CD4-positive, CD25-positive, alpha-beta regulatory T cell (primary cell): ENCODE measurements at places on chromosomes 7 and 10. TPM values are rescaled to one million over a fixed set of nuclear protein-coding genes. Genes with fewer than 3 reads are reported as not detected.

GRCh38 chr10:31384589-31384949 is 65.6 kb downstream of the ZEB1 start:
- no peak for DNase-seq

Gene CC2D2B
- polyA plus RNA-seq: not detected

Gene OR2A5
- not detected for polyA plus RNA-seq

GRCh38 chr7:142789441-142789840 is 18.7 kb downstream of the PRSS2 start:
- DNase-seq: no peak

Gene LIPF
- polyA plus RNA-seq: not detected

DNA sequence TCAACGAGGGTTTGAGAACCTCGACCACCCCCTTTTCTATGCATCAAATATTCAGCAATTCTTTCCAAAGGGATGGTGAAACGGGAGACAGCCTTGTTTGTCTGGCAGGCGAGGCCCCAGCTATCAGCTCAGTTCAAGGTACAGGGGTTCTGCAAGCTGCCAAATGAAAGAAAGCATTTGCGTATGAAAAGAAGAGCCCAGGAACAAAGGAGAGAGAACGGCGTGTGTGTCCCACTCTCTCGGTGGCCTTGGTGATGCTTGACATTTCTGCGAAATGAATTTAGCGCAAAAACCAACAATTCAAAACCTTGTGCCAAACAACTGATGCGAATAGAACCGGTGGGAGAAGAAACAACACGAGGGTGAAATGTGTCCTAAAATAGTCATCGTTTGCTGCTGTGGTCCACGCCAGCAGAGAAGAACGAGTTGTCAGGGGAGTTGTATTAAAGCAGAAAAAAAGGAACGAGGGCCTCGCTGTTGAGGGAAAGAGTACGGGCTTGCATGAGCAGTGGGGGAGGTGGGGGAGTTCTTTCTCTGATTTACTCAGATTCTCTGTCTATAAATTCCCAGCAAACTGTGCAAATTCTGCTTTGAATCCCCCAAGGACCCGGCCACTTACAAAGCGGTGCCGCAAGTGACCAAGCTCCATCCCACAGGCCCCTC is 97.7 kb downstream of the TMEM130 start:
- no peak for DNase-seq

DNA sequence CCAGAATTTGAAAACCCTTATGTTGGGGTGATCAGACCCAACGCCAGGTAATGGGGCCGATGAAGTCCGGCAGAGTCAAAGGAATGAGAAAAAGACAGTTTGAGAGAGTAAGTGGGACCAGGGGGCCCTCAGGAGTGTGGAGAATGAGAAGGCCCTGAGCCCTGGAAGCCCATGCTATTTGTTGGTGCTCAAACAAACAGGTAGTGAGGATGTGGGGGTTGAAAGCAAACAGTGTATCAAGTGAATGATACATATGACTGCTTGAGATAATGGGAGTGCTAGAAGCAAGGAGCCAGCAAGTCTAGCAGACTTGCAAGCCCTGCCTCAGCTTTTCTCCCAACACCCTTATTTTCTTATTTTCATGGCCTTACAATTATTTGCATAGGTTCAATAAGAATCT is 11.2 kb upstream of the SEPTIN14 start:
- no peak for DNase-seq

GRCh38 chr10:93515071-93516005 is 18.9 kb downstream of the CEP55 start:
- DNase-seq: no peak

GRCh38 chr10:49174261-49174925 is 13.8 kb downstream of the TMEM273 start:
- no peak for DNase-seq
